Activated T-cell treated with anti-CD3 and anti-CD28 coated beads, Interleukin-2, amount 50 U/mL, for 1 hour (primary cell): ENCODE measurements at places on chromosomes 2 and 18.

GRCh38 chr2:20130821-20131645 is 79.6 kb upstream of the LAPTM4A start:
- no peak for DNase-seq

DNA sequence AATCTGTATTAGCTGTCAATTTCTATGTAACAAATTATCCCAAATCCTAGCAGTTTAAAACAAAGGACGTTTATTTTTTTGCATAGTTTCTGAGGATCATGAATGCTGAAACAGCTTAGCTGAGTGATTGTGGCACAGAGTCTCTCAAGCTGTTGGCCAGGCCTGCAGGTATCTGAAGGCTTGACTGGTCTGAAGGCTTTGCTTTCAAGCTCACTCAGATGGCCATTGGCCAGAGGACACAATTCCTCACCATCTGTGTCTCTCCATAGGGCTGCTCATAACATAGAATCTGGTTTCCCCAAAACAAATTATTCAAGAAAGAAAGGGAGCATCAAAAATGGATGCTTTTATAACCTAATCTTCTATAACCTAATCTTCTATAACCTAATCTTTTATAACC is 33.7 kb downstream of the UNC80 start:
- no peak for DNase-seq

- DNase-seq, result no peak
These were observed 52.8 kb downstream of the TTC32 start for GRCh38 chr2:19848952-19849351.

DNA sequence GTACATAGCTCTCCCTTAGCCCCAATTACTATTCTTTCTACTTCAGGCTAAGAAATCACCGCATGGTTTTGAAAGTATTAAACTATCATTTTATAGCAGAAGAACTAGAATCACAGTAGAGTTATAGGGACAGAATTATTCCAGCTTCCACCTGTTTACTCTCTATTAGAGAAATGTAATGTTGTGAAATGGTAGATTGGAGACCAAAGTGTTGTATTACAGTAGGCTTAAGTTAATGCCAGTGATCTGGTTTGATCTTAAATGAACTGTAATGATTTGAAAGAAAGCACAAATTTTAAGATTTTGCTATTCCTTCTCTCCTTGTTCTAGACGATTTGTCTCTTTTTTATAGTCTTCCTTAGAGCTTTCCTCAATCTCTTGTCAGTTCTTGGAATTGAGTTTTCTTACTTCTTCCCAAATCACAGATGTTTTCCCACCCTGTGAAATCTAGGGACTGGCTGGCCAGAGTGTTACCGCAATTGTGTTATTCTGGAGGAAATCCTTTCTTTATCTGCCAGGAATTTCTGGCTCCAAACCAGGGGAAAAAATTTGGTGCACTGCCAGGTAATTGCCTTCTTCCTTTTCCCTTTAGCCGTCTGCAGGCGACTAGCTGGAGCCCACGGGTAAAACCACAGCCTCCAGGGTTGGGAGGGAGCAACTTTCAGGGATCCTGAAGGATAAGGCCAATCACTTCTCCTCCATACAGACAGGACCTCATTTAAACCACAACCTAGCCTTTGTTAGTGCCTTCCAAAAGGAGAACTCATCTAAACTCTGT is 51.7 kb downstream of the NOP58 start:
- DNase-seq, result no peak

- DNase-seq, result no peak
These were observed 69.4 kb downstream of the SCG2 start for GRCh38 chr2:223532712-223533111.

DNA sequence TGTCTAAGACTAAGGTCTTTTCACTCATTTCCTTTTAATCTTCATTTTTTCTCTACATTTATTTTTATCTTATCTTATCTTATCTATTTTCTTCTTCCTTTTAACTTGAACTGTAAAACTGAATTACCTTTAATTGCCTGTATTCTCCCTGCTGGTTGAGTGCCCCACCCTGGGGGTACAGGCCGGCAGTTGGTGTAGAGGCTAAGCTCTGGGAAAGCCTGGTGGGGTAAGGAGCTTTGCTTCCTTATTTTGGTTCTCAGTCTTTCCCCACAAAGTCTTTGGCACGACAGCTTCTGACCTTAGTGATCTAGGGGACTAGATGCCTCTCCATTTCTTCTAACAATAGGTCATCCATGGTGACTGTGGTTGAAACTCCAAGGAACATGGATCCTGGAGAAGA is 26.8 kb upstream of the HAAO start:
- DNase-seq, result no peak

DNA sequence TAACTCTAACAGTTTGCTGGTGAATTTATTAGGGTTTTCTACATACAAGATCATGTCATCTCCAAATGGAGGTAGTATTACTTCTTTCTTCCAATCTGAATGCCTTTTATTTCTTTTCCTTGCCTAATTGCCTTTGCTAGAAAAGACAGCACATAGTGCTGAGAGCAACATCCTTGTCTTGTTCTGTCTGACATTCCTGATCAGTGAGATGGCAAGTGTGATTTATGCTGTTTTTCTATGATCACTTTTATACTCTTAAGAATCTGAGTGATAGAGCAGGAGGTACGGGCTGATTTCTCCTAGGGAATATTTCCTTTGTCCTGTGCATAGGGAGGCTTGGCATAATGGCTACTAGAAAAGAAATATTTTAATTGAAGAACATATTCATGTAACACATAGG is 17.3 kb downstream of the LYPD6B start:
- no peak for DNase-seq

GRCh38 chr2:223784221-223784772 is 53.1 kb downstream of the AP1S3 start:
- DNase-seq, result no peak

DNA sequence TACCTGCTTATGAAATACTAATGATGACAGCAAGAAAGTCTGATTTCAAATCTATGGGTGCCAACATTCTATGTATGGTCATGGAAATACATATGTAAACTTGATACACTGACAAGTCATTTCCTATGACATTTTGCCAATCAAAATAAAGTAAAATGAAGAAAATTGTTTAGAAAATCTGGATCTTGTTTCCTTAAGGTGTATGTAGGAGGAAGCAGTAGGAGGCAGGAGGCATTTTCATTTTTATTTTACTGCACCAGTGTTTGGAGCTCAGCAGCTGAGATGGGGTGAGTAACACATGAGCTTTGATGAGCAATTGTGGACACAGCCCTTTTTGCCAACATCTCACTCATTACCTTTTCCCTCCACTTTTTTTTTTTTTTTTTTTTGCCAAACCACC is 167.0 kb downstream of the AFF3 start:
- DNase-seq, result no peak

DNA sequence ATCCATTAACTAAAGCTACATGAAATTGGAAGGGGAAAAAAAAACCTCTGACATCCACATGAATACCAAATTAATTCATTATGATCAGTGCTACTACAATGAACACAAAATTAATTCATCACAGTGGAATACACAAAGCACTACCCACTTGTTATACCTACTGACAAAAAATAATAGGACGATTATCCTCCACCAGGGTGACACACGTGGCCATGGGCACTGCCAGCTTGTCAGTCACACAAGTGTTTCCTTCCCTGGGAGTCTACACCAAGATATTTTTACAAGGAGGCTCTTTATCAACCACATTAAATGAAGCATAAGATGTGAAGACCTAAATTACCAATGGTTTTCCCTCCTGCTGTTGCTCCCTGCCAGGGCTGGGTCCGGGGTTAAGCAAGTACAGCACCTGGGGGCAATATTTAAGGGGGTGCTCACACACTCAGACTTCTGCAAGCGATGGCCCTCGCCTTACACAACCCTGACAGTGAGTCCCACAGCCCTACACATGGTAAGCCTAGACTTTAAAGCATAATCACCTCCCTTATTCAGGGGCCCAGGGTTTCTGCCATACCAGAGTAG is 90.1 kb downstream of the TCF4 start:
- no peak for DNase-seq

DNA sequence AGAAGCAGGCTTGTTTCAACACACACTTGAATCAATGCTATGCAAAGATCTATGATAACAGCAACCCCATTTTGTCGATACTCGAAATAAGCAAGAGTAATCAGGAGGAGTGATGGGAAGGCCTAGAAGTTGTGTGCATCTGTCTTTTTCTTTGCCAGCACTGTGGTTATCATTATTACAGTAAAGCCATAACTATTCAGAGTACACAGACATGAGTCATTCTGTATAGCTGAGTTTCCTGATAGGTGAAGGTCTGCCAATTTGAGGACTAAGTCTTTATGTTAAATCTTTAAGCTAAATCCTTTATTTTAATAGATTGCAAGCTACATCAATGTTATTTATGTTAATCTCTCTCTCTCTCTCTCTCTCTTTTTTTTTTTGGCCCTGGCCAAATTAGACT is 1344.4 kb upstream of the CELF4 start:
- DNase-seq, result no peak

DNA sequence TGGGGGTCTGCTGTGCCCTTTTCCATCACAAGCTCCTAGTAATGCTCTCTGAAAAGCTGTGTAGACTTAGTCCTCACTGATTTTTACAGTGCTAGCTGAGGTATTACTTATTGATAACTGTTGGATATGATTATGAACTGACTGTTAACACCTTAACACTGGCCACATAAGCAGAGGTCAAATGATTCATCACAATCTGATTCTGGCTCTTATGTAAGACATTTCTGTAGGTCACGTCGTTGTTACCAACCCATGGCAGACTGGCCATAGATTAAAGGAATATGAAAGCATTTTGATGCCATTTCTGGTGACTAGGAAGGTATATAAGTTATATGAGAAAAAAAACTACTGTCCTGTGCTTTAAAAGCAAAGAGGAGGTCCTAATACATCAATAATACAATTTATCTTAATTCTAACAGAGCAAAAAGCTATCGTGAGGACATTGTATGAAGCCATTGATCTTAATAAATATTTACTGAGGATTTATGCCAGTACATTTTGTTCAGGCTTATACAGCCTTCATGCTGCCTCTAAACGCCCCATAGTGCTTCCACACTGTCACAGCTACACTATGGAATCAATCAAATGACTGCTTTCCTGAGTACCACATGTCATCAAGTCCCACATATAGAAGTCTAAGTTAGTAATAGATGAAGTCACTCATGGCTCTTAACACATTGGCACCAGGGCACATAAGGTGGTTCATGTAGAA is 6.9 kb upstream of the RND3 start:
- no peak for DNase-seq

GRCh38 chr2:64766841-64767669 is 113.3 kb upstream of the SERTAD2 start:
- no peak for DNase-seq

- no peak for DNase-seq
These were observed 15.7 kb downstream of the ARMC9 start for GRCh38 chr2:231213931-231214642.

GRCh38 chr2:47208852-47209606 is 53.9 kb upstream of the STPG4 start:
- DNase-seq, result no peak

GRCh38 chr2:55164534-55165480 is 67.3 kb downstream of the CLHC1 start:
- no peak for DNase-seq

- no peak for DNase-seq
These were observed 274.4 kb downstream of the ERBB4 start for GRCh38 chr2:212264187-212264586.

DNA sequence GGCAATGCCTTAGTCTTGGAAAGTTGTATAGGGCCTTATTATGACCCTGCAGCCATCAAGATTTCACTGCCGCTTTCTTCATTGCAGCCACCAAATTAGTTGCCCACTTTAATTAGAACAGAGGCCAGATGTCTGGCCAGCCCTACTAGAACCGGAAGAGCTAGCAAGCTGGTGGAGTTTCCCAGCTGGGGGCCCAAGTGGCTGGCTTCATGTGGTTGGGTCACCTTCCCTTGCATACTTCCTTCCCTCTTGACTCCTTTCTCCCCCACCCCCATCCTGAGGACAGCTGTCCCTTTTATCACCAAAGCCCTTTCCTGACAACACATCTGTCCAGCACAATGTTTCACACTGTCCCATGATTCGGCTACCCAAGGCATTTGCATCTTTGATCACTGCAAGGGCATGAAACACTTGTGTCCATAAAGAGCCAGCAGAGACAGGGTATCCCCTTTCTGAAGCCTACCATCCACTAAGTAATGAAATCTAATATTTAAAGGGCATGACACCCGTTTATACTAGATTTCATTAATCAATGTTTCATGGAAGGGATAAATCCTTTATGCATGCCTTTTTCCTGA is 187.2 kb downstream of the BCL11A start:
- DNase-seq, result no peak
